ENCODE measurements at places on chromosomes 3 and 15.

DNA sequence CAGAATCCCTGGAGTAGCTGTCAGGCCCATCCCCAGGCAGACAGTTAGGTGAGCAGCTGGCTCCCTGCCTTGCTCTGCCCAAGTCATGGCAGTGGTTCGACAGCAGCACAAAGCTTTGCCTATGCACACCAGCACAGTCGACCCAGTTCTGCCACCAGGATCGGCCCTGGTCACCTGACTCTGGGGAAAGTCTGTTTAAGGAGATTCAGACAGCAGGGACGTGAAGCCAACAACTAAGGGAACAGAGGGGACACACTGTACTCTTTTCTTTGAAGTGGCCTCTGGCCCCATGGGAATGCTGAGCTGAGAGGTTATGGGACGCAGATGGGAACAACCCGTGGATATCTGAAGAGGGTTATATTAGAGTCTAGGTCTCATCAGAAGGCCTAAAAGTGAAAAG lies 134.8 kb downstream of the CHDH start:
- DNase-seq: no peak

DNA sequence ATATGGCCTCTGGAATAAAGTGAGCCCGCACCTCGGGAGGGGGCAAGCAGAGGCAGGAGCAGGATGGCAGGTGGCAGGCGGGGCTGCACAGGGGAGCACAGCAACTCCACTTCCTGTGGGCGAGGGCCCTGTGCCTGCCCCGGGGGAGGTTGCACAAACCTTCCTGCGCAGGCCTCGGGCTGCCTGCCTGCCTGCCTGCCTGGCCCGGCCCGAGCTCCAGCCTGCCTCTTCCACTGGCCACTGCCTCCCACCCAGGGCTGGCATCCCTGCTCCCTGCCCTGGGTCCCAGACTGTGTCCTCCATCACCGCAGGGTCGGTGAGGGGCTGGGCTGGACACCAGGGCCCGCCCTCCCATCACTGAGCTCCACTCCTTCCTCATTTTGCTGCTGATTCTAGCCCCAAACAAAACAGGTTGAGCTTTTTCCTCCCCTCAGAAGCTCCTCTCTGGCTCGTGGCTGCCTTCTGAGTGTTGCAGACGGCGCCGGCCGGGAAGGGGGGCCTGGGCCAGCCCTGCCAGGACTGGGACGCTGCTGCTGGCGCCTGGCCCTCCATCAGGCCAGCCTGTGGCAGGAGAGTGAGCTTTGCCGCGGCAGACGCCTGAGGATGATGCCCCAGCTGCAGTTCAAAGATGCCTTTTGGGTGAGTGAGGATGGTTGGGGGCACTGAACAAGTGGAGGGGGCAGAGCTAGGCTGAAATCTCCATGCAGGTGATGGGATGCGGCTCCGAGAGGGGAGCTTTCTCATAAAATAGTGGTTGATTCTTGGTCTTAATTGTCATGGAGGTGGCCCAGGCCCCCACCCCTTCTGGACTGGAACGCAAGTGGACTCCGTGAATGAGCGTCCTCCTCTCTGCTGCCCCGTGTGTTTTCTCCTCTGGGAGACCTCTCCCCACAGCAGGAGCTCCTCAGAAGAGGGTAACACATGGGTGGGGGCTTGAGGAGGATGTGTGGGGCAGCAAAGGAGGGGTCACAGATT lies at the start of gene PSTPIP1:
PSTPIP1 (plus strand) TSS at position 156 of the 975 bp plus-strand sequence; CDS start at position 604, 448 bp downstream.
- peak; percentile 85 for DNase-seq

- DNase-seq: peak; percentile 1
Observed at GRCh38 chr3:37700466-37701248, 161.0 kb upstream of the CTDSPL start.

GRCh38 chr3:11570251-11570650 lies 73.5 kb downstream of the VGLL4 start:
- no peak for DNase-seq

GRCh38 chr3:194278186-194278845 lies 72.8 kb downstream of the CPN2 start:
- peak; percentile 37 for DNase-seq

DNA sequence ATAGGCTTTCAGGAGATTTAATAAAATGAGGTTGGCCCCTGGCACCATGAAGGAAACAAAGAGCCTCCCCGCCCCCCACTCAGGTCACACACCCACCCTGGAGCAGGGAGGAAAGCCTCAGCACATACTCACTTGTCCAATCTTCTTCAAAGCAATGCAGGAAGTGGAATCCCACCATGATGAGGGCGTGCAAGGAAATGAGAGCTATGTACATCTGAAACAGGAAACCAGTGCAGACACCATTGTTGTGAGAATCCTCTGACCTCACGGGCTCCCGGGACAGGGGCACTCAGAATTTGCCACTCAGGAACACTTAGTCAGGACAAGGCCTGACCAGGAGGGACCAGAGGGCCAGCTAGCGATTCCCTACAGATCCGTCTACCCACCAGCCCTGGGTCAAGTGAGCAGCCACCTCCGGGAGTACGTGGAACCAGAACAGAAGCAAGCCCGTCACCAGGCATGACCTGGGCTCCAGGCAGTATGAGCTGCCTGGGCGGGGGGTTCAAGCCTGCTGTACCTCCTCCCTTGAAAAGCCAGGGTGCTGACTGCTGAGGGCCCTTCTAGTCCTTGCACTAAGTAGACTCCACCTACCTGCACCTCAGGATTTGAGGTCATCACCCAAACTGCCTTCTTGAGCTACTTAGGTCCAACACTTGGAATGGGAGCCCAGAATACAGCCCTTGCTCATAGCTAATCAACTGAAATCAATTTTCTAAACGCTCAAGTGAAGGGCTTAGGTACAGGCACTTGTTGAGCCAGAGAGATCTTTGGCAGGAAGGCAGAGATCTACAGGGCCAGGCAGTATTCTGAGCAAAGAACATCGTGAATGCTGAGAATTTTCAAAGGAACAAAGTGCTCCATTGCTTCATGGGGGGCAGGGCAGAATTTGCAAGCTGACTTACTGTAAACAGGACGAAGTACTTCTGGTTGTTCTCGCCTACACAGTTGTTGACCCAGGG lies 42.7 kb downstream of the ZDHHC3 start:
- DNase-seq: no peak

Data from NCI-H2171 treated with DMSO at 0.1 percent for 48 hours (cell line).